ENCODE measurements at places on chromosomes 6 and 20.

- DNase-seq, result peak; percentile 73
Measured at GRCh38 chr6:38612143-38612965, 27.4 kb downstream of the BTBD9 start.

- DNase-seq, result peak; percentile 80
Measured at GRCh38 chr6:135673501-135674309, 176.2 kb upstream of the AHI1 start.

GRCh38 chr6:42301986-42302385, 84.3 kb upstream of the MRPS10 start:
- DNase-seq, result no peak

DNA sequence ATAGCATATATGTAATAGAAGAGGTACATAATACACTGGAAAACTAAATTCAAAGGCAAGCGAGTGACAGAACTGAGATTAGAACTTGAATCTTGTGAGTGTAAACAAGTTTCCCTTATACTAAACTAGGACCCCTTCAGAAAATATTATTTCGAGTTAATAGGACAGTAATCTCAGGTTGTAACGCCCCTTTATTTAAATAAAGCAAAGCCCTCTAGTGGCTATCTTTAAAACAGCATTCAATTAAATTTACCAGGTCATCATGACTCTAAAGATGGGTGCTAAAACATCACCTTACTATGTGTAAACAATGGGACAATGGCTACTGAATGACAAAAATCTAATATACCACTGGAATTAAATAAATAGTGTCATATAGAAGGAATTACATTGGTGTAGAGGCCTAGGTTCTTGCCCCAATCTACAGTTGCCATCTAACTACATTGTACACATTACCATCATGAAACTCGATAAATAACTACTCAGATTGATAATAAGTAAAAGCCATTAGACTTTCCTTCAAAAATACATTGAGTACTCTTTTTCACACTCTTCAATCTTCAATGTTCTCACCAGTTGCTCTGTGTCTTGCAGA, 255.4 kb upstream of the IRAK1BP1 start:
- DNase-seq, result no peak

DNA sequence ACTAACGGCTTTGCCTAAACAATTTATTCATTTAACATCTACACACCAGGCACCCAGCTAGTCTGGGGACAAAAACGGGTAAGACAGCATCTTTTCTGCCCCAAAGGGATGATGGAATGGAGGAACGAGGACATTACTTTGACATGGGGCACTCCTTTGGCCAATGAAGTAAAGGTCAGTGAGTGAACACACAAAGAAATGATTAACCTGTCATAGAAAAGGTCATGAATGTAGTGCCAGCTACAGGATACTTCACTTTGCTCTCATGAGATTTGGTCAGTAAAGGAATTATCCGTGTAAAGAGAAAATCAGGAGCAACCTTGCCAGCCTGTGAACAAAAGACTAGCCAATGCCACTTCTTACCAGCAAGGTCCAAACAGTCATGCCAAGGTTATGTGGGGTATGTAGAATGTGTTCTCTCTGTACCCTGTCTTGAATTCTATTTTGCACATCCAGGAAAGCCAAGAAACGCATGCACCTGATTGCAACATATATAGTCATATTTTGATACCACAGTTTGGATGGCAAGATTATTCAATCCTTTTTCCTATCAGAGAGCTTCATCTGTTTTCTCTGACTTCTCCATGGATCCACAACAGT, 145.3 kb downstream of the GMPR start:
- no peak for DNase-seq

GRCh38 chr6:45438849-45439406, 61.2 kb upstream of the SUPT3H start:
- DNase-seq, result peak; percentile 81
